Forelimb muscle (tissue), 1 donor: ENCODE measurements at places on chromosomes 4 and X.

- no peak for DNase-seq
These were observed 296.9 kb downstream of the GRID2 start for GRCh38 chr4:92600638-92601037.

DNA sequence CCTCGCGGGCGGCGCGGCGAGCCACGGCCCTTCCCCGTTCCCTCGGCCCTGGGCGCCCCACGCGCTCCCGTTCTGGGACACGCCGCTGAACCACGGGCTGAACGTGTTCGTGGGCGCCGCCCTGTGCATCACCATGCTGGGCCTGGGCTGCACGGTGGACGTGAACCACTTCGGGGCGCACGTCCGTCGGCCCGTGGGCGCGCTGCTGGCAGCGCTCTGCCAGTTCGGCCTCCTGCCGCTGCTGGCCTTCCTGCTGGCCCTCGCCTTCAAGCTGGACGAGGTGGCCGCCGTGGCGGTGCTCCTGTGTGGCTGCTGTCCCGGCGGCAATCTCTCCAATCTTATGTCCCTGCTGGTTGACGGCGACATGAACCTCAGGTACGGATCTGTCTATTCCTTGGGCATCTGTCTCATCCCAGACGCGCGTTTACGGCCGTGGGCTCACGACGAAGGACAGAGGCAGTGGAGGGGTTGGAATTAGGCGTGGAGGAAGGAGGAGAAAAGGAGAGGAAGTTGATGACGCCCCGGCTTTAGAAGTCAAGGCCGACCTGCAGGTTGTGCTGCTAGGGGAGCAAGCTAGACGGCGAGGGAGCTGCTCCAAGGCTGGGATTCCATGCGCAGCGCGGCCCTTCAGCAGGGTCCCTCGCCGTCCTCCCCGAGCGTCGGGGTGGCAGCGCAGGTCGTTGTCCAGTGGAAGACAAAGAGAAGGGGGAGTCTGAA lies 792 bp downstream of the SLC10A4 start:
- DNase-seq, result no peak

- no peak for DNase-seq
These were observed 152.2 kb downstream of the REPS2 start for GRCh38 chrX:17098516-17099247.

DNA sequence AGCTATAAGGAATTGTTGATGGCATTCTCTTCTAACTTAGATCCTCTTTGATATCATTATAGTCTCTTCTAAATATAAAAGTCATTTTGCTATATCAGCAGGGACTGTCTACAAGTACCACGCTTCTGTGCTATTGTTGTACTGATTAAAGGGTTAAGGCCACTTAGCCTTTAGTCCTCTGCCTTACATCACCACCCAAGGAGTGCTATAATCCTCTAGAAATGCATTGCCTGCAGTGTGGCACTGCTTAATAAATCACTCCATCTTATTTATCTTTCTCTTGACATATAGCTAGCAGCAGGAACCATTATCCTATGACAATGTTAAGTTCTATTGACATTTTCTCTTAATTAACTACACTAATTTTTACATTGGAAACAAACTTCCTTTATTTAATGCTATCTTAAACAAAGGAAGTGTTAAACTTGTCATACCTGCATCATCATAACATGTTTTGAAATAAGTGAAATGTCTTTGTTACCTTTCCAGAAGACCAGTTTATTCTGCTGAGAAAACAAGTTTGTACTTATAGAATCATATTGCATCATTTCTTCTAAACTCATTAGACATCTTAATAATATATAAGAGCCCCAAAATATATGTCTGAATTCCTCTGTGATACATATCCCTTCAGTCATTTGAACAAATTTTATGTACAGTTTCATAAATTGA lies 360.9 kb upstream of the ATOH1 start:
- no peak for DNase-seq

DNA sequence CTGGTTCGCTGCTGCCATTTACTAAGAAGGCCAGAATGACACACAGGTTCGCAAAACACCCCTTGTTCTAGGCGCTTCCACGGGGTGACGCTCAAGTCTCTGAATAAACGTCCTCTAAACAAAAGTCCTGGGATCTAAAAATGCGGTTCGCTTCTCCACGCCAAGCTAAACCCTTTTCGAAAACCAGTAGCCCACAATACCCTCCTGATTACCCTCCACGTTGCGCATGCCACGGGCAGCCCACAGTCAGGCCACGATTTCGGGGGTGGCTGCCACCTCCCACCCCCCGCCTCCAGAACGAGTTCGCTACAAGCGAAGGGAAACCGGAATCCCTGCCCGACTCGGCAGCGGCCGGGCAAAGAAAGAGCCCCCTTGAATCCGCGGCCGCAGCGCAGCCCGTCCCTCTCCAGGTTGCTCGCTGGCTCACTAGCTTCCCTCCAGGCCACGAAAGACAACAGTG lies 423 bp downstream of the RPL39 start:
- no peak for DNase-seq

GRCh38 chr4:112170451-112170993 lies 25.3 kb downstream of the FAM241A start:
- DNase-seq, result no peak

- DNase-seq, result no peak
These were observed 35.4 kb upstream of the SORCS2 start for GRCh38 chr4:7156761-7157488.

DNA sequence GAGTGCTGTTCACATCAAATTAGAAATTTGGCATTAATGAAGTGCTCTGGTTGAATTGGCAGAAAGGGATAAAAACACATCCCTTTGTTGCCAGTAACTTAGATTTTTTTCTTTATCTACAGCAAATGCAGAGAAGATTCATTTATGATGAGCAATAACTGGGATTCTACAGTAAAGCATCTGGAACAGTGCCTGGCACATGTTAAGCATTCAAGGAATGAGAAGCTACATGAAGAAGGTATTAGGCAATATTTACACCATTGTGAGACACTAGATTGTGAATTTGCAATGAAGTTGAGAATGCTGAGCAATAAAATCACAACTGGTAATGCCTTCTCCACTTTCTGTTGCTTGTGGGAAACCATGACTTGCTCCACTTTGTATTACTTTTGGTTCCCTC lies 33.5 kb downstream of the PCDH19 start:
- DNase-seq, result no peak
